CD4-positive, alpha-beta T cell treated with Interleukin-17A for 4 hours (primary cell): ENCODE measurements at places on chromosomes 6 and 20.
A peak's percentile ranks its signal among the peaks of the same experiment; 100 is the strongest.

DNA sequence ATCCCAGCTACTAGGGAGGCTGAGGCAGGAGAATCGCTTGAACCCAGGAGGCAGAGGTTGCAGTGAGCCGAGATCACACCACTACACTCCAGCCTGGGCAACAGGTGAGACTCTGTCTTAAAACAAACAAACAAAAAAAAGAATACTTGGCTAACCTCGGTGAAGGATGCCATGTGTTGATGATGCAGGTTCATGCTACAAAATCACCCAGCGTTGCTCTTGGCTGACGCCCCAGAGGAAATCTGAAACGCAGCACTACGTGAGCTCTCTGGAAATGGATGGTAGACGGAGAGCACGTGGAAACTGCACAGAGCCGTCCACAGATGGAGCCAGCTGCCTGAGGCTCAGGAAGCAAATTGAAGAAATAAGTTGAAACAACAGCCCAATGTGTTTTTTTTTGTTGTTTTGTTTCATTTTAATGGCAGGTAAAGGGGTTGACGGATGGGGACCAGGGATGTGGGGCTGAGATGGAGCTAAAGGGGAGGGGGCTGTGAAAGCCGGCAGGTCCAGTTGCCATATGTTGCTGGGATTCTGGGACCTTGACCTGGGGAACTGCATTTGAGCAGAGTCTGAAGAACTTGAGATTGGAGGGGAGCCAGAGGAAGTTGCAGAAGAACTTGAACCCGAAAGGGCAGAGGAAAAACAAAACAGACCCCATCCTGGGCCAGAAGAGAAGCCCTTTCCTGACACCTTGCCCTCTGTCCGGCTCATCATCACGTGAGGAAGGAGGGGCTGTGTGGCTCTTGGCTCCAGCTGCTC lies 12.8 kb upstream of the MANBAL start:
- DNase-seq: peak; percentile 20

GRCh38 chr20:1291191-1291741 lies 25.2 kb downstream of the SNPH start:
- DNase-seq: no peak

- DNase-seq: no peak
These were observed 127.4 kb downstream of the PFDN4 start for GRCh38 chr20:54335299-54335698.

DNA sequence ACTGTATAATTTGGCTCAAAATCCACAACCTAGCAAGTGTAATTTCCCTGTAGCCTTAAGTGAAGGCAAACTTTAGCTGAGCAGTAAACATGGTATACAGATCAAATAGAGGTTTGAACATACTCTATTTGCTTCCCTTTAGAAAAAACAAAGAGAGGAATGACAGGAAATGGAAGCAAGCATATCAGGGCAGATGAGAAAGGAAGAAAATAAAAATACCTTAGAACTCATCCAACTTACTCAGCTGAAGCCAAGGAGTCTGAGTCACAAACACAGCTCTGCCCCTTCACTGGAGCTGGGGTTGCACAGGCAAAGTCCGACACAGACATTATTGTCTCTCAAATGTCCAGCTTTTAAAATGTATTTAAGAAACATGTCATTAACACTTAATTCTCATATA lies 379.9 kb upstream of the IRAK1BP1 start:
- DNase-seq: no peak

- DNase-seq: no peak
These were observed 2.0 kb downstream of the ROS1 start for GRCh38 chr6:117423754-117424153.

DNA sequence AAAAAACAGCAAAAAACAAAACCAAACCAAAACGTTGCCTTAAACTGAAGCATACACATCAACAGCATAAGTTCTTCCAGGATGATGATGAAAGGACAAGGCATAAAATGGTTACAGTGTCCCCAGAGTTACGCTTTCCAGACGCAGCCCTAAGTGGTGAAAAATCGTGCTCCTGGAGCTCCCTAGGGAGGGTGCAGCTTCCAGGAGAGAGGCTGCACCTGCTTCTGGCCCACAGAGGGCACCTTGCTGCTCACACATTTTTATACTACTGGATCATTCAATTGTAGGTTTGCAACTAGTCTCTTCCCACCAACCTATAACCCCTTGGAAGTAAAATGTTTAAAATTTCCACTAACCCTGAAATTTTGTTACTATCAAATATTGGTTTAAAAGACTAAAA lies 115.0 kb downstream of the PRKN start:
- DNase-seq: no peak
